T-helper 2 cell treated with Interferon-gamma antibody and Interleukin-4, amounts not matched to agents 5 μg/mL and 100 μg/mL, for 36 hours (primary cell): ENCODE measurements at places on chromosomes 2 and 18.

DNA sequence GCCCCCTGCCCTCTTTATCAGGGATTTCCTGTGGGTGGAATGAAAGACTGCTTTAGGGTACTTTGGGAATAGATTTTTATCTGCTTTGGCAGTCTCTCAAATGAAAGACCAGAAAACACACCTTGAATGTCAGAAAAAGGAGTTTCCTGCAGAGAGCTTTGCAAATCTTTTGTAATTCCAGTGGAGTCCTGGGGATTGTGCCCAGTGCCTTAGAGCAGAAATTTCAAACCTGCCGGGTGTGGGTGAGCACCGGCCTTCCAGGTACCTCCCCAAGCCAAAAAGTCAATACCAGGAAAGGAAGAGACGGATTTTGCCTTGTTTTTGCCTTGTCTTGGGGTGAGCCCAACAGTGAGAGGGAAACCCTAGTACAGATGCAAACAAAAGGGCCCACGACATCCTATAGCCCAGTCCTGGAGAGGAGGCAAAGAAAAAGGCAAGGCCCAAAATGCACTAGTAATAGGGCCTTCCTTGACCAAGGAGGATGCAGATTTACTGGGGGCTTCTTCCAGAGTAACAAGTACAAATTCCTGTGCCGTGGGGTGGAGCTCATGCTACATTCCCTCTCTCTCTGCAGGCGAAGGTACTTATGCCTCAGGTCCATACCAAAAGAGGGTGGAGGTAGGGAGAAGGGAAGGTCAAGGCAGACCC lies 36.4 kb downstream of the FOXI3 start:
- H3K27ac ChIP-seq, result no peak overlapping the region
- H3K27me3 ChIP-seq, result peaks cover 5% of the 10 kb centered on the region
- H3K4me3 ChIP-seq, result no peak overlapping the region
- H3K4me1 ChIP-seq, result no peaks in the 10 kb centered on the region
- H3K36me3 ChIP-seq, result no peaks in the 10 kb centered on the region

DNA sequence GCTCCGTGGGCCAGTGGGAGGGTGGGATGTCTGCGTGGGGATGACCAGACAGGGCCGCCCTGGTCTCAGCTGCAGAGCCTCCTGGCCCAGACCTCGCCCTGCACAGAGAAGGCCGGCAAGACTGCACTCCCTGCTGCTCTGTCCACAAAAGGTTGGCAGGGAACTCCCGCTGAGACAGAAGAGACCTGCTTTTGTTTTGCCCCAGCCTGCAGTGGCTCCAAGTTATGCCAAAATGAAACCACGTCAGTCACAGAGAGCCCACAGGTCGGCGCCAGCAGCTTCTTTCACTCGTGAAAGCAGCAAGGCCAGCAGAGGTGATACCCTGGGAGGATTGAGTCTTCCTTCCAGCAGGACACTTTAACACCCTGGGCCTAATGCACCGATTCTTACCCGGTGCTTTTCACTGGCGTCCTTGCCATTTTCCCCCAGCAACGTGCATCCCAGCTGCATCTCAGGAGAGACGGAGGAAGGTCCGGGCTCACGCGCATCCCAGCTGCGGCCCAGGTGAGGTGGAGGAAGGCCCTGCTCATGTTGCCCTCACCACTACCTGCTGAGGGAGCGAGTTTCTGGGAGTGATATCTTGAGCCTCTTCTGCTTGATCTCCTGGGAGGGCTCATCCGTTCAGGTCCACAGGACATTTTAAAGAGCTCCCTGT lies 22.1 kb upstream of the CTDP1 start:
- H3K36me3 ChIP-seq, result no peaks in the 10 kb centered on the region
- H3K27ac ChIP-seq, result no peak overlapping the region
- H3K27me3 ChIP-seq, result peaks cover 26% of the 10 kb centered on the region
- peaks cover 5% of the 10 kb centered on the region for H3K4me1 ChIP-seq
- no peak for DNase-seq

DNA sequence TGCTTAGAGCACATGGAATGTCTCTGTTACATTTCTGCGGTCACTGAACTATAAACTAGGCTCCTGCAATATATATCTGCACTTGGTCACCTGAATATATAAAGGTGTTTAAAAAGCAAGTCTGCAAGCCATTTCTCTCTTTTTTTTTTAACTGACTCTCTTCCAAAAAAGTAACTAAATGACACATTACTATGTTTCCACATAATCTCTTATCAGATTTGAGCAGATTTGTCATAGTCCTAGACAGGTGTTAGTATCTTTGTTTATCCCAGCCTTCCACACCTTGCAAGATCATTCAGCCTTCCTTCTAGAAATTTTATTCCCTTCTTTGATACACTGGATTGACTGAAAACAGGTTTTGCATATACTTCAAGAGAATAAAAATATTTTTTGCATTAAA lies 86.7 kb upstream of the KLF7 start:
- H3K36me3 ChIP-seq, result no peaks in the 10 kb centered on the region
- H3K27me3 ChIP-seq, result no peaks in the 10 kb centered on the region
- H3K27ac ChIP-seq, result peak overlapping the region; percentile 82
- H3K4me3 ChIP-seq, result peak overlapping the region; percentile 25

GRCh38 chr2:74512744-74513604 lies 1.3 kb upstream of the TLX2 start:
- peaks cover 64% of the 10 kb centered on the region for H3K27me3 ChIP-seq
- DNase-seq, result no peak
- peak overlapping the region; percentile 55 for H3K4me3 ChIP-seq
- H3K4me1 ChIP-seq, result peaks cover 35% of the 10 kb centered on the region
- H3K27ac ChIP-seq, result no peak overlapping the region
- peaks cover 8% of the 10 kb centered on the region for H3K36me3 ChIP-seq

GRCh38 chr2:239551206-239551605 lies 150.4 kb upstream of the HDAC4 start:
- H3K36me3 ChIP-seq, result no peaks in the 10 kb centered on the region
- H3K27me3 ChIP-seq, result peaks cover 3% of the 10 kb centered on the region
- H3K4me3 ChIP-seq, result no peak overlapping the region
- peaks cover 25% of the 10 kb centered on the region for H3K4me1 ChIP-seq
- H3K27ac ChIP-seq, result no peak overlapping the region

GRCh38 chr2:168596881-168597655 lies 141.0 kb downstream of the CERS6 start:
- no peak overlapping the region for H3K4me3 ChIP-seq
- H3K27me3 ChIP-seq, result no peaks in the 10 kb centered on the region

GRCh38 chr2:168461942-168462331 lies 5.9 kb downstream of the CERS6 start:
- H3K27ac ChIP-seq, result no peak overlapping the region
- H3K36me3 ChIP-seq, result peaks cover 5% of the 10 kb centered on the region
- no peak overlapping the region for H3K4me3 ChIP-seq
- peaks cover 63% of the 10 kb centered on the region for H3K4me1 ChIP-seq

DNA sequence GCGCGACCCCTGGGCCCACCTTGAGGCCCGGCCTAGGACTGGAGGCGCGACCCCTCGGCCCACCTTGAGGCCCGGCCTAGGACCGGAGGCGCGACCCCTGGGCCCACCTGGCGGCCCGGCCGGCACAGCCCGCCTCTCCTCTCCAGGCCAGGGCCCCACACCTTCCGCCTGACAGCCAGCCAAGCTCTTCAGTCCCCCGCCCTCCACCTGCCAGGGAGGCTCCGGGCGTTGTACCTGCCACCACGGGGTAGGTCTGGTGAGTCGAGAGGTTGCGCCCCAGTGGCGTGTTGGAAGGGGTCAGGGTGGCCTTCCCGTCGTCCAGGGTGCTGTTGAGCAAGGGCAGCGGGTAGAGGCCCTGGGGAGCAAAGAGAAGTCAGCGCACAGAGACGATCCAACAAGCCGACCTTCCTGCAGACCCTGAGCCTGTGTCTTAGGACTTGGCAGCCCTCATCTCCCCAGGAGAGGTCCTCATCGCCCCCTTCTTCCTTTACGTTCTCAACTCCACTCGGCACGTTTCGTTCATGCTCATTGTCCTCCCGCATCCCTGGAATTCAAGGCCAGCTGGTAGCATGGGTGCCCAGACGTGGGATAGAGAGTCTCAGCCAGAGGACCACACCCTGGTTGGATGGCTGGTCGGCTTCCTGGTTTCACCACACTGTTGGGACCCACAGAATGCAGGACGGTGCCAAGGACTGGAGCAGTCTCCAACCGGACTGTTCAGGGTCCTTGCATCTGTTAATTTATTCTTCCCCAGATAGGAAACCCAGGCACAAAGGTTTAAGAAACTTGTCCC lies 42.2 kb downstream of the PAX8 start:
- peaks cover 5% of the 10 kb centered on the region for H3K4me1 ChIP-seq
- peaks cover 5% of the 10 kb centered on the region for H3K36me3 ChIP-seq
- no peak for DNase-seq
- peak overlapping the region; percentile 60 for H3K4me3 ChIP-seq
- H3K27me3 ChIP-seq, result peaks cover 4% of the 10 kb centered on the region

GRCh38 chr2:171410624-171411023 lies 23.2 kb downstream of the METTL8 start:
- H3K36me3 ChIP-seq, result peaks cover 5% of the 10 kb centered on the region
- DNase-seq, result no peak
- H3K27ac ChIP-seq, result no peak overlapping the region
- H3K4me3 ChIP-seq, result no peak overlapping the region
- peaks cover 40% of the 10 kb centered on the region for H3K4me1 ChIP-seq

- no peak overlapping the region for H3K27ac ChIP-seq
- H3K36me3 ChIP-seq, result no peaks in the 10 kb centered on the region
- no peak for DNase-seq
- H3K4me1 ChIP-seq, result no peaks in the 10 kb centered on the region
Observed at GRCh38 chr2:1612391-1613077, 131.8 kb downstream of the PXDN start.

- peaks cover 16% of the 10 kb centered on the region for H3K36me3 ChIP-seq
- H3K4me1 ChIP-seq, result no peaks in the 10 kb centered on the region
- no peak overlapping the region for H3K4me3 ChIP-seq
- no peak for DNase-seq
- no peak overlapping the region for H3K27ac ChIP-seq
Observed at GRCh38 chr2:74079522-74080341, 68.0 kb downstream of the BOLA3 start.

- H3K27me3 ChIP-seq, result no peaks in the 10 kb centered on the region
- DNase-seq, result peak; percentile 3
- H3K4me1 ChIP-seq, result peaks cover 59% of the 10 kb centered on the region
- peak overlapping the region; percentile 99 for H3K27ac ChIP-seq
Observed at GRCh38 chr2:201258666-201259615, 1.4 kb upstream of the CASP8 start.

- no peak overlapping the region for H3K27ac ChIP-seq
- no peak overlapping the region for H3K4me3 ChIP-seq
- peaks cover 27% of the 10 kb centered on the region for H3K27me3 ChIP-seq
- no peak for DNase-seq
Observed at GRCh38 chr2:110958346-110959119, 162.2 kb upstream of the BCL2L11 start.

- H3K27ac ChIP-seq, result peak within 1 kb of the TSS; percentile 84
- H3K4me1 ChIP-seq, result peaks cover 39% of the 10 kb centered on the region
- H3K4me3 ChIP-seq, result peak within 1 kb of the TSS; percentile 96
- H3K27me3 ChIP-seq, result no peaks in the 10 kb centered on the region
- H3K36me3 ChIP-seq, result peaks cover 33% of the 10 kb centered on the region
Observed at GRCh38 chr2:169824373-169825333, at the start of gene METTL5. TSS of gene METTL5 (minus strand) at chr2:169824905. CDS start at chr2:169824597, 308 bp downstream.

DNA sequence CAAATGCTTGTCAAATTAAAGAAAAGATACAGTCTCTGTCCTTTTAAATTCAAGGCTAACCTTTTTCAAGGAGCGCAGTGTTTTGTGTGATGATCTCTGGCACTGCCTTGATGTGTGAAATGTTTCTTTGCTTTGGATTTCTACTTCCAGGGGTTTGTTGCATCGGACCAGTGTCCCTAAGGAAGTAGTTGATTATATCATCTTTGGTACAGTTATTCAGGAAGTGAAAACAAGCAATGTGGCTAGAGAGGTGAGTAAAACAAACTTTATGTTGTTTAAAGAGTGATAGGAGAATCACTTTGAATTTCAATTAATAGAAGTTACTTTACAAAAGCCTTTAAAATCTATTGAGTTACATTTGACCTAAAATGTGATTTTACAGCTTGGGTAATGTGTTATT lies 28.8 kb downstream of the HADHB start:
- peaks cover 15% of the 10 kb centered on the region for H3K4me1 ChIP-seq
- no peak overlapping the region for H3K27ac ChIP-seq
- H3K36me3 ChIP-seq, result peaks cover 7% of the 10 kb centered on the region
- no peak for DNase-seq
- H3K4me3 ChIP-seq, result no peak overlapping the region

DNA sequence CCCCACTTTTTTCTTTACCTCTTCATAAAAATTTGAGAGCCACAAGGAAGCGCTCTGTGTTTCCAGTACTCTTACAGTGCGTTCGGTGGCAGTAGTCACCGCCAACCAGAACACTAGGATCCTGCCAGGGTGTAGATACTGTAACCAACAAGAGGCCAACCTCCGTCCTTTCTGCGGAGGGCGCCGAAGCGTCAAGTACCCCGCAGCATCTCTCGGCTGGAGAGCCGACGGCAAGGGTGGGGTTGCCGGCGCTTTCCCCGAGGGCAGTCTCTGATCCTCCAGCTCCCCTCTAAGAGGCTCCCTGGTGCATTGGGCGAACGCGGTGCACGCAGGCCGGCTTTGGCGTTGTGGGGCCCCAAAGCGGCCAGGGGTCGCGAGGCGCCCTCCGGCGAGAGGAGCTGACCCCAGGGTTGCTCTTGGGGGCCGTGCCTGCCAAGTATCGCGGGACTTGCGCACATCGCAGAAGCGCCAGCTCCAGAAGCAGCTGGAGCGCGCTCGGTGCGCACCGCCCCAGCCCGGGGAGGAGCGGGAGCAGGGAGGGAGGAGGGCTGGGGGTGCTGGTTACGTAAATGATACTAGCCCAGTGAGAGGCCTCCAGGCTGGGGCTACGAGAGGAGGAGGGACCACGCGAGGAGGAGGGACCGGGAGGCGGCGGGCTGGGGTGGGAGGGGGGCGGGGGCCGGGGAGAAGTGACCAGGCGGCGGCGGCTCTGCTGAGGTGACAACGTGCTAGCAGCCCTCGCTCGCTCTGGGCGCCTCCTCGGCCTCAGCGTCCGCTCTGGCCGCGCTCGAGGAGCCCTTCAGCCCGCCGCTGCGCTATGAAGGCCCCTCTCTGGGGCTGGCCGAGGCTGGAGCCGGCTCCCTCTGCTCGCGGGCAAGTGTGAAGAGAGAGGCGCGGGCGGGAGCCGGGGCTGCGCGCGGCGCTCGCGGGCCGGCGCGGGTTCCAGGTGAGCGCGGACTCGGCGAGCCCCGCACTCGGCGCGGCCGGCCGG lies at the start of gene GALNT13:
TSS of gene GALNT13 (plus strand) at position 692 of the 991 bp plus-strand sequence.
- H3K36me3 ChIP-seq, result no peaks in the 10 kb centered on the region
- H3K27me3 ChIP-seq, result peaks cover 24% of the 10 kb centered on the region
- H3K4me3 ChIP-seq, result no peak within 1 kb of the TSS

- H3K4me1 ChIP-seq, result peaks cover 5% of the 10 kb centered on the region
- no peak overlapping the region for H3K27ac ChIP-seq
- no peaks in the 10 kb centered on the region for H3K36me3 ChIP-seq
- DNase-seq, result peak; percentile 37
Observed at GRCh38 chr18:12391487-12392165, 14.6 kb upstream of the AFG3L2 start.

DNA sequence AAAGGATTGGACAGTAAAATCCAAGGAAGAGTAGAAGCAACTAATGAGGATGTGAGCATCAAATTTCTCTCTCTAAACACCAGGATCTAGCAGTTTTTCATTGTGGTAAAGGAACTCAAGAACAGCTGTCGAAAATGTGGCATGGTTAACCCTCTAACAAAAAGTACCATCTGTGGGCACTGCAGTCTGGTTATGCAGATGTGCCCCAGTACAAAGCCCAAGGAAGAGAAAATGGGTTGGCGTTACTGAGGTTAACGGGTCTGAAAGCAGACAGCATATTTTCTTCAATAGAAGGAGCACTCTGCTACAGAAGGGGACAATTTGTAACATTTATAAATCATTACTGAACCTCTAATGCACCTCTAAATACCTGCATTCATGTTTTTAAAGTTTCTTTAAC lies 253.0 kb upstream of the HNRNPA3 start:
- H3K36me3 ChIP-seq, result no peaks in the 10 kb centered on the region
- H3K4me3 ChIP-seq, result no peak overlapping the region
- peaks cover 60% of the 10 kb centered on the region for H3K27me3 ChIP-seq
- no peak for DNase-seq

- H3K36me3 ChIP-seq, result peaks cover 3% of the 10 kb centered on the region
- no peak for DNase-seq
- H3K4me3 ChIP-seq, result no peak overlapping the region
- H3K4me1 ChIP-seq, result no peaks in the 10 kb centered on the region
Observed at GRCh38 chr2:20625491-20626391, 25.2 kb downstream of the HS1BP3 start.
